Stimulated activated CD4-positive, alpha-beta T cell treated with anti-CD3 and anti-CD28 coated beads, Interleukin-4, amount 100 ng/mL, for 48 hours (primary cell): ENCODE measurements at places on chromosomes 4 and X.
A peak's percentile ranks its signal among the peaks of the same experiment; 100 is the strongest.

DNA sequence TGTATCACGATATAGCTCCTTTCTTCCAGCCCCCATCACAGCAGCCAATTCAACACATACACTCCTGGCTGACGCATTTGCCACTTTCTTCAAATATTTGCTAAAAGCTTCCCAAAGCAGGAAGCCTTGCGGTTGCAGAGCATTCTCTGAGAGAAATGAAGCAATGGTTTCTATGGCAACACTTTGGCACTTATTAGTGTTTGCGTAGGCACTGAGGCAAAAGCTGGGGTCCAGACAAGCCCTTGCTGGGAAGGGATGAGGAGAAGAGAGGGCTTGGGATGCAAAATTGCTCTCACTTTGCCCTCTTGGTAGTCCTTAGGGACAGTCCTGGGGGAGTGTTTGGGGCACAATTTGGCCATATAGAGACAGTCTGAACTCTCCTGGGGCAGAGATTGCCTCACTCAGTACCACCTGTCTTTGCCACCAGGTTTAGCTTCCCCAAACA is 55.0 kb upstream of the PAK3 start:
- no peak for DNase-seq

- no peak for DNase-seq
Observed at GRCh38 chr4:21535898-21536297, 412.7 kb downstream of the KCNIP4 start.

GRCh38 chr4:6753103-6753560 is 29.4 kb upstream of the KIAA0232 start:
- no peak for DNase-seq

GRCh38 chrX:103704863-103705262 is 5.8 kb upstream of the TMEM31 start:
- no peak for DNase-seq

- DNase-seq = no peak
Observed at GRCh38 chr4:3647421-3647820, 115.2 kb upstream of the LRPAP1 start.

GRCh38 chrX:132022198-132022966 is 720 bp upstream of the STK26 start:
- DNase-seq = no peak

GRCh38 chrX:106899276-106899675 is 3.9 kb downstream of the RIPPLY1 start:
- DNase-seq = no peak

- DNase-seq = no peak
Observed at GRCh38 chr4:83709627-83710026, 173.7 kb downstream of the GPAT3 start.

GRCh38 chrX:109862433-109862832 is 129.4 kb upstream of the ACSL4 start:
- no peak for DNase-seq

DNA sequence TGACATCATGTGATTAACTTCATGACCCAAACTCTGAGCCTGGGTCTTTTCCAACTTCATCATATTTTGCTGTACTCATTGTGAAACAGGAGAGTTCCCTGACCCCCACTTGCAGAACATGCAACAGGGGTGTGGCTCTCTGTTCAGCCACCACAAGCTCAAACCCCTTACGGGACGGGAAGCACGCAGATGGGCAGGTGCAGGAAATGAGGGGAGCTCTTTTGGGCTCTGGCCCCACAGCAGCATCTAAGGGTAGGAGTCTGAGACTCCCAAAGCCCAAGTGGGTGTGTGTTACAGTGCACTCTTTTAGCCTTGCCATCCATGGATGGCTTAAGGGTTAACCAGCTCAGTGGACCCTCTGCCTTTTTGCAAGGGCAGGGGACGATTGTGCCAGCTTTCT is 599.5 kb upstream of the SMIM31 start:
- DNase-seq = no peak

- DNase-seq = no peak
Observed at GRCh38 chrX:19673375-19674040, 158.2 kb upstream of the MAP3K15 start.

GRCh38 chrX:107713543-107714205 is 61.9 kb downstream of the TSC22D3 start:
- DNase-seq = no peak

DNA sequence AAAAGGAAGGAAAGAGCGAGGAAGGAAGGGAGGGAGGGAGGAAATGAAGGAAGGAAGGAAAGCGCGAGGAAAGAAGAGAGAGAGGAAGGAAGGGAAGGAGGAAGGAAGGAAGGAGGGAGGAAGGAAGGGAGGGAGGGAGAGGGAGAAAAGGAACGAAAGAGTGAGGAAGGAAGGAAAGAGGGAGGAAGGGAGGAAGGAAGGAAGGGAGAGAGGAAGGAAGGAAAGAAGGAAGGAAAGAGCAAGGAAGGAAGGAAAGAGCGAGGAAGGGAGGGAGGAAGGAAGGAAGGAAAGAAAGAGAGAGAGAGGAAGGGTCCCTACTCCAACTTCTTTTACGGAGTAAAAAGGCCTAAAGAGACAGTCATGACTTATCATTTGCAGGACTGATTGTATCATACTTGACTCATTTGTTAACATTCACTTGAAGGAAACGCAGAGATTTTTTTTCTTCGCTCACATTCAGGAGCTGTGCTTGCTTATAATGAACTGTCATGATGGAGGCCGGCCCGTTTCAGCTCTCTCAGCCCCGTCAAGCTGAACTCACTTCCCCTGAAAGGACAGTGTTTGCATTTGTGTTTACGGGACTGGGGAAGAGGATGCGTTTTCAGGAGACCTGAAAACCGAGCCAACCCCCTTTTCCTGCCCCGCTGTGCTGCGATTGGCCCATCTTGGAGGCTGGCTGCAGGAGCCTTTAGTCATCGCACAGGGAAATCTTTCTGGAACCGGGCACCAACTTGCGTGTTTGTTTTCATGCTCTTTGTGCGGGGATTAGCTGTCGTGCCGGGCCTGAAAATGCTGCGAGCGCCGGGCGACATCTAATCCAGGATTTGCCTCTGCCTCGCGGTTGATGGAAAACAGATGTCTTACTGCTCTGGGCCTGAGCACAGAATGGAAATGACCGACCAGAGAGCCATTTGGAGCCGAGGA is 17.8 kb downstream of the TRIM2 start:
- no peak for DNase-seq

DNA sequence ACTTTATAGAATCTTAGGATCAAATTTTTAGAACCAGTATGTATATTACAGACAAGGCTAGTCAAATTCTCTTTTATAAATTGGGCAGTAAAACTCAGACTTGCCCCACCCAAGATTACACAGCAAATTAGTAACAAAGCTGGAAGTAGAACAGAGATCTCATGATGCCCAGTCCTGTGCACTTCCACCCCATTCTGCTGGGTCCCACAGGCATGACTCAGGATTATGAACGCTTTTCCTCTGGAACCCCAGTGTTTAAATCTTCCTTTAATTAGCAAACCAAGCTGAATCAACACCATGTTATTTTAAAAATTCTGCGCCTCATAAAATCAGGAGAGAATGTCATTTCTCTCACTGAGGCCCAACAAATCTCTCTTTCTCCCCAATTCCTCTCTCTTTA is 1.5 kb upstream of the IL13RA2 start:
- DNase-seq = no peak

GRCh38 chr4:108738003-108738706 is 24.7 kb downstream of the ETNPPL start:
- DNase-seq = no peak

- DNase-seq = no peak
Observed at GRCh38 chrX:124829930-124830329, 483.6 kb downstream of the SH2D1A start.

GRCh38 chrX:49184294-49185281 is 1.6 kb downstream of the PRICKLE3 start:
- DNase-seq = no peak

GRCh38 chr4:87848622-87849351 is 16.0 kb downstream of the MEPE start:
- DNase-seq = no peak

DNA sequence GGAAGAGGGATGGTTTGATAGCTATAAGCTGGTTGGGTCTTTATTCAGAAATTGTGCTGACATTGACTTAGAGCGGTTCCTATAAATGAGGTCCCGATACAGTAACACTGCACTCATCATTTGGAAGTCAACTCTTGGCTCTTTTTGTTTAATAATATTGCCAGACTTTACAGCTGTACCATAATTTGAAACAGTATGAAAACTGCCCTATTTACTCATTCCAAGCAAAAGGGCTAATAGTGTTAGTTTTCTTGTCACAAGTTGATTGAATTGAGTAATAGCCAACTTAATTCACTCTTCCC is 128.4 kb upstream of the LIMCH1 start:
- DNase-seq = no peak

GRCh38 chr4:76654084-76654483 is 219.1 kb downstream of the SHROOM3 start:
- DNase-seq = no peak

GRCh38 chrX:136523770-136524169 is 8.2 kb upstream of the VGLL1 start:
- DNase-seq = no peak

- DNase-seq = no peak
Observed at GRCh38 chrX:136586386-136586785, 54.4 kb downstream of the VGLL1 start.

DNA sequence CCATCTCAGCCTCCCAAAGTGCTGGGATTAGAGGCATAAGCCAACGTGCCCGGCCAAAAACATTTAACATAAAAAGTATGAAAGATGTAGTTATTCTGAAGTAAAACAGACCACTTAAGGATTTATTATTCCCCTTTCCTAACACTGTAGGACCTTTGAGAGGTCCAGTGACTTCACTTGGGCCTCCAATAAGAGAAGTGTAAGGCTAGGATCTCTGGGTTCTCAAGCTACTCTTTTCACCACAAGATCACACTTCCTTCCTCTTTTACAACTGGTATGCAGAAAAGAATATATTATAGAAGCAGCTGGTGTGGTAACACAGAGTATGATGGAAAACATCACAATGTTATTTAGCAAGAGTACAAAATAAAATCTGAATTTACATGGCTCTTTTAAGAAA is 30.2 kb upstream of the CCNG2 start:
- DNase-seq = no peak

GRCh38 chr4:51885363-51885762 is 42.4 kb downstream of the DCUN1D4 start:
- no peak for DNase-seq

- no peak for DNase-seq
Observed at GRCh38 chr4:126710935-126711334, 921.8 kb upstream of the INTU start.

- DNase-seq = peak; percentile 84
Observed at GRCh38 chr4:56530269-56531148, 24.9 kb downstream of the ARL9 start.

DNA sequence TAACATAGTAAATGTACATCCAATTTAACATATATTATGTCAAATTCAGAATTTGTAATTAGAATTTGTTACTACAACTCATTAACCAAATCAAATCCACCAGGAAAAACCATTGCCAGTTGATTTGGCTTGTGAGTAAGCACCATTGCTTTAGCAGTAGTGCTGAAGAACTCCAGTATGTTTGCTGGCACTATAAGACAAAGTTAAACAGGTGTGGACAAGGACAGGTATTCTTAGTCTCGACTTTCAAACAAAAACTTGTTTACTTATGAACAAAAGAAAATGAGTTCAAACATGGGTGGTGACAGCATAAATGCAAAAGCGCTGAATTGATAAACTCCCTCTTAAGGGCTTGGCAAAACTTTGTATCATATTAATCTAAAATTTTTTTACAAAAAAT is 1.3 kb upstream of the ADH7 start:
- DNase-seq = no peak

DNA sequence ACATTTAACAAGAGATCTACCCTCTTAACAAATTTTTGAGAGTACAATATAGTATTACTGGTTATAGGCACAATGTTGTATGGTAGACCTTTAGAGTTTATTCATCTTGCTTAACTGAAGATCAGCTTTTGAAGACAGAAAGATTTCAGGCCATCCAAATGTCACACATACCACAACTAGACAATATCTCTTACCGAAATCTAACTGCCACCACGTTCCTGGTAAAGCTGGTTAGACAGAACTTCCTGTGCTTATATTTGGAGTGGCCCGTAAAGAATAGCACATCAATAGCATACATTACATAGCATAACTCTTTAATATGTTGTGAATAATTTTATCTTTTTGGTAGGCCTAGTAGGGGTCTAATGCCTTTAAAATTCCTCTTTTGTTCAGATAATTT is 29.8 kb upstream of the ARHGEF6 start:
- no peak for DNase-seq

- no peak for DNase-seq
Observed at GRCh38 chr4:78845472-78845871, 69.3 kb downstream of the BMP2K start.

GRCh38 chrX:1354036-1355019 is 17.7 kb downstream of the IL3RA start:
- no peak for DNase-seq

- no peak for DNase-seq
Observed at GRCh38 chr4:146638786-146639505, at the start of gene POU4F2. Gene POU4F2, plus strand, starts transcription at chr4:146638893. Its CDS starts 248 bp downstream, at chr4:146639141.

DNA sequence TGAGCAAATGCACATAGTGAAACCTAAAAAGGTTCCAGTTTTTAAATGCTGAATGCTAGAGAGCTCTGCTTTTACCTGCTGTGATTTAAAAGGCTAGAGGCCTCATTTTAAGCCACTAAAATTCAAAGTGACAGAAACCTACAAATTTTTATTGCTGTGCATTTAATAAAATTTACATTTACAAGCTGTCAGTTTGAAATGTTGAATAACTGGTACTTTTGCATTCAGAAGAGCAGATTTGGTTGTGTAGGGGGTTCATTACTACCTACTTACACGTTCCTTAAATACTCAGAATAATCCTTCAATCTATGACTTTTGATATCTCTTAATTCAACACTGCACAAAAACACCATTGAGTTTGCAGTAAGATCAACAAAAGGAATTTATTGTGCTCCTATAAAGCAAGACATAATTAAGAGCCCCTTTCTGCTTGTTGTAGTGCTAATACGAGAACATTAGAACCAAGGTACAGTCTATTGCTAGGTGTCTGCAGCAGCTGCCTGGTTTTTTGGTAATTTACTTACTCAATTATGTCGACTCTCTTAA is 27.9 kb downstream of the NKX3-2 start:
- DNase-seq = no peak

GRCh38 chr4:144572660-144573059 is 73.3 kb upstream of the HHIP start:
- no peak for DNase-seq

DNA sequence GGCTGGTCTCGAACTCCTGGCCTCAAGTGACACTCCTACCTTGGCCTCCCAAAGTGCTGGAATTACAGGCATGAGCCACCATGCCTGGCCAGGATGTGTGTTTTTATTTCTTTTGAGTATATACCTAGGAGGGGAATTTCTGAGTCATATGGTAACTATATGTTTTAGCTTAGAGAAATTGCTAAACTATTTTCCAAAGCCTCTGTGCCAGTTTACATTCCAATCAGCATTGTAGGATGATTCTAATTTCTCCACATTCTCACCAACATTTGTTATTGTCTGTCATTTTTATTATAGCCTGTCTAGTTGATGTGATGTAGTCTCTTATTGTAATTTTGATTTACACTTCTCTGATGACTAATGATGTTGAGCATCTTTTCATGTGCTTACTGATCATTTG is 1576.0 kb downstream of the RPA4 start:
- no peak for DNase-seq

DNA sequence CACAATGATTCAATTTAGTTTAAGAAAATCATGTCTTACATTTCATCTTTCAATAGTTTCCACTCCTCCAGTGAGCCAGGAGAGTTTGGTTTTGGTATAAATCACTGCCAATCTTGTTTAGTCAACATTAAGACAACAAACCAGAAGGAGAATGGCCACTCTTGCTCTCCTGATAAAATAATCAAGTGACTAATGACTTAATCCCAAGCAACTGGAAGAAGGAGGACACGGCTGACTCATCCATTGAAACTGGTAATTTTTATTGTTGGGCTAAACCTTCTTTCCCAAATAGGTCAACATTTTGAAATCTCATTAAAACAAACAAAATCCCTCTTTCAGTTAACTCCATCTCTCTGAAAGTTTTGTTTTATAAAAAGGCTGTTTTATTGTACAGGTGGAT is 230.2 kb downstream of the CLCN4 start:
- no peak for DNase-seq
